GM13977 (cell line): ENCODE measurements at places on chromosomes 13 and 19.

GRCh38 chr13:91203430-91203829 lies 144.1 kb upstream of the MIR17HG start:
- DNase-seq: no peak

DNA sequence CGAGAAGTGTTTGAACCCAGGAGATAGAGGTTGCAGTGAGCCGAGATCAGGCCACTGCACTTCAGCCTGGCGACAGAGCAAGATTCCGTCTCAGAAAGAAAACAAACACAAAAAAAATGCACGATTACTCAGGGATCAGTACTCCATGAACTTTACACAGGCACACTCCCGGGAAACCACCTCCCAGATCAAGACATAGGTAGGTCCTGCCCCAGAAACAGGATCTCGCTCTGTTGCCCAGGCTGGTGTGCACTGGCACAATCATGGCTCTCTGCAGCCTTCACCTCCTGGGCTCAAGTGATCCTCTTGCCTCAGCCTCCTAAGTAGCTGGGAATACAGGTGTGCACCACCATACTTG lies 11.2 kb downstream of the VASP start:
- DNase-seq: no peak

DNA sequence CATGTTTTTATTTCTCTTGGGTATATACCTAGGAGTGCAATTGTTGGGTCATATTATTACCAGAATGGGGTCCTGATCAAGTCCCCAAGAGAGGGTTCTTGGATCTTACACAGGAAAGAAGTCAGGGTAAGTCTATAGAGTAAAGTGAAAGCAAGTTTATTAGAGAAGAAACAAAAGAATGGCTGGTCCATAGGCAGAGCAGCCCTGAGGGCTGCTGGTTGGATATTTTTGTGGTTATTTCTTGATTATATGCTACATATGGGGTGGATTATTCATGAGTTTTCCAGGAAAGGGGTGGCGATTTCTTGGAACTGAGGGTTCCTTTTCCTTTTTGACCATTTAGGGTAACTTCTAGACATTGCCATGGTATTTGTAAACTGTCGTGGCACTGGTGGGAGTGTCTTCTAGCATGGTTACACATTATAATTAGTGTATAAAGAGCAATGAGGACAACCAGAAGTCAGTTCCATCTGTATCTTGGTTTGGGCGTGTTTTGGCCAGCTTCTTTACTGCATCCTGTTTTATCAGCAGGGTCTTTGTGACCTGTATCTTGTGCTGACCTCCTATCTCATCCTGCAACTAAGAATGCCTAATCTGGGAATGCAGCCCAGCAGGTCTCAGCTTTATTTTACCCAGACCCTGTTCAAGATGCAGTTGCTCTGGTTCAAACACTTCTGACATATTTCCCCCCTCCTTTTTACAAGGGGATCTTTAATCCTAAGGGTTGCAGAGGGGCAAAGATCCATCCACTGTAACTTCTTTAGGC lies 41.1 kb downstream of the CEACAM1 start:
- DNase-seq: no peak

GRCh38 chr13:43846496-43847158 lies 32.9 kb downstream of the CCDC122 start:
- no peak for DNase-seq

DNA sequence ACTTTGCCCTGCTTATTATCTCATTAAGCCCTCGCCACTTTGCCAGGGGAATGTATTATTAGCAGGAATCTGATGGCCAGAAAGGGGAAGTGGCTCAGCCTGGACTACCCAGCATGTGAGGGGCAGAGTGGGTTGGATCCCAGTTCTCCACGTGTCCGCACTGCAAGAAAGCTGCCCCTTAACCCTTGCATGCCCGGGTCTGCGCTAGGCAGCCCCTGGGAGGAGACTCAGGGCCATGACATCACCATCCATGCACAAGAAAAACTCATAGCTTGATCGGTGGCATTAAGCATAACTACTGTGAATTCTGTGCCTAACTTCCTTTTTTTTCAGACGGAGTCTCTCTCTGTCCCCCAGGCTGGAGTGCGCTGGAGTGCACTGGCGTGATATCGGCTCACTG lies 8.9 kb downstream of the CACNG8 start:
- no peak for DNase-seq

GRCh38 chr13:94664889-94665288 lies 47.5 kb downstream of the SOX21 start:
- DNase-seq: no peak

DNA sequence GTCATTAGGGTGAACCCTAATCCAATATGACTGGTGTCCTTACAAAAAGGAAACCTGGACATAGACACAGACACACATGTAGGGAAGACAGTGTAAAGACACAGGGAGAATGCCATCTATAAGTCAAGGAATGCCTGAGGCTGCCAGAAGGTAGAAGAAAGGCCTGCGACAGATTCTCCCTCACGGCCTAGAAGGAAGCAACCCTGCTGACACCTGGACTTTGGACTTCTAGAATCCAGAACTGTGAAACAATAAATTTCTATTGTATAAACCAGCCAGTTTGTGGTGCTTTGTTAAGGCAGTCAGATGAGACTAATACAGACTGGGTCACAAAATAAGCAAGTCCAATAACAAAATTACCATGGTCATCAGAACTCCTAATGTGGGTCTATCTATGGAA lies 120.4 kb downstream of the ENOX1 start:
- no peak for DNase-seq

GRCh38 chr19:50478901-50479715 lies 2.5 kb upstream of the GARIN5A start:
- no peak for DNase-seq

GRCh38 chr13:112869202-112870050 lies 99.6 kb upstream of the MCF2L start:
- no peak for DNase-seq

GRCh38 chr13:38636073-38636472 lies 50.8 kb upstream of the FREM2 start:
- DNase-seq: no peak

- DNase-seq: no peak
Observed at GRCh38 chr13:21744149-21744548, 73.3 kb downstream of the FGF9 start.

- DNase-seq: no peak
Observed at GRCh38 chr19:9566729-9567128, 17.6 kb downstream of the ZNF121 start.

DNA sequence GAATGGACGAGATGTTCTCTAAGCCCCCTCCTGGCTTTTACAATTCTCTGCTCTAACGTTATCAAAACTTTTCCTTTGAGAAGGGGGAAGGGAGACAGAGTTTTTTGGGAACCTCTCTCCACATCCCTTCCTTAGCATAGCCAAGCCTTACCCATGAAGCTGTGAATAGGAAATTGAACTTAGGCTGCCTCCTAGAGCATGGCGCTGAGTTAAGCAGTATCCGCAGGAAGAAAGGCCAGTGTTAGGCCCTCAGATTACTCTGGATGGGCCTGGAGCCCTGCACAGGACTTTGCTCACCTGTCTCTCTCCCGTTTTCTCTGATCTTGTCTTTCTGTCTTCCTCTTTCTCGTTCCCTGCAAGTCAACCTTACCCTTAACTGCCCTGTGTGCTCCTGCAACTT lies 39.6 kb downstream of the CYP2B6 start:
- DNase-seq: no peak

- no peak for DNase-seq
Observed at GRCh38 chr13:37257706-37258105, 152.2 kb upstream of the CSNK1A1L start.

GRCh38 chr19:4636151-4636717 lies 3.1 kb upstream of the TNFAIP8L1 start:
- peak; percentile 85 for DNase-seq

DNA sequence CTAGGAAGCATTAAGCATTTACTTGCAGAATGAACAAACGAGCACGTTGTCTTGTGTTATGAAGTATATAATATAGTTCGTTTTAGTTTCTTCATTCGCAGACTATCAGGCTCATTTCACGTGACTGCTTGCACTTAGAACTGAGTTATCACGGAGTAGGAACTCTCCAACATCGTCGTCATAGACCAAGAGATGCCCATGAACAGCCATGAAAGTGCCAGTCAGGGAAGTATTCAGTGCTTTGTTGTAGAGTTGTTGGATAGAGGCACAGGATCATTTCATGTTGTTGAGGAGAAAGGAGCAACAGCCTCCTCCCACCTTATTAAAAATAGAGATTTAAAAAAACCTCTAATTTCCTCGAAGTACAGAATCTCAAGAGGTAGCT lies 977 bp upstream of the IL17D start:
- DNase-seq: peak; percentile 31

- no peak for DNase-seq
Observed at GRCh38 chr19:33714149-33714548, 82.5 kb upstream of the KCTD15 start.

DNA sequence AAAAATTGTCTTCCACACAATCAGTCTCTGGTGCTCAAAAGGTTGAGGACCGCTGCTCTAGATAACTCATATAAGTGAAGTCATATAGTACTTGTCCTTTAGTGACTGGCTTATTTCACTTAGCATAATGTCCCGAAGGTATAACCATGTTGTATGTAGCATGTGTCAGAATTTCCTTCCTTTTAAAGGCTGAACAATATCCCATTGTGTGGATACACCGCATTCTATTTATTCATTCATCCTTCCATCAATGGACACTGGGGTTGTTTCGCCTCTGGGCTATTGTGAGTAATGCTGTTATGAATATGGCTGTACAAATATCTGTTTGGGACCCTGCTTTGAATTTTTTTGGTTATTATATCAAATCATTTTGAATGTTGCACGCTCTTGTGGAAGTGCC lies 4.6 kb upstream of the LYPD5 start:
- DNase-seq: no peak

- DNase-seq: no peak
Observed at GRCh38 chr19:39937787-39938186, 3.4 kb upstream of the FCGBP start.

DNA sequence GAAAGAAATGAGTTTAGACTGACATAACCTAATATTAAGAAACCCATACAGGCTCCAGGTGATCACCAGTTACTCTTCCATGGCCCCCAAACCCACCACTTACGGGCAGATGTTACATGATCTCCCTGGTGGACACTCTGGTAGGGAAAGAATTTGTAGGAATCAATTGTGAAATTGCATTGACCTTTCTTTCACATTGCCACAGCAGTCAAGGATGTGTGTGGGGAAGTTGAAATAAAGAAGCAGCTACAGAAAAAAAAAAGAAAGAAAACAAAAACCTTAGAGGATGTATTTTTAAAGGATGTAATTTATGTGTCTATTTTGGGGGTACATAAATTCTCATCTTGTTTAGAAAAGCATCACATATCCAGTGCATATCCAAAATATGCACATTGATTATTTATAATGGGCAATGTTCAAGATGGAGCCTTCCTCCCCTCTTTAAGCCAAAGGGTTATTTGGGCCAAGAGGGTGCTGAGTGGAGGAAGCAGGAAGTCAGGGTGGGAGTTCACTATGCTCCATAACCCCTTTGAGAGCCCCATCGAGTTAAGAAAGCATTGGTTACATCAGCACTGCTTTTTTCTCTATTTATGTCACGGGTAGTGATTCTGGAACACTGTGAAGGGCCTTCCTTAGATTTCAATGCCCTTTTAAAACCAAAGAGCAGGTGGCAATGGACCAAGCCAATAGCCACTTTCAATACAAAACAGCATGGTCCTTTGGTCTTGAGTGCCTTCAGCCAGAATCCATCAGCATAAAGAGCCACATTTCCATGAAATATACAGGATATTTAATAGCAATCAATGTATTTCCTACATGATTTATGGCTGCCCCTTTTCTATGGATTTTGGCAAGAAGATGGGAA lies 169.6 kb downstream of the LACC1 start:
- DNase-seq: no peak

GRCh38 chr13:20967340-20967739 lies 64.8 kb upstream of the XPO4 start:
- DNase-seq: no peak

- peak; percentile 70 for DNase-seq
Observed at GRCh38 chr19:38213911-38214625, 10.0 kb downstream of the DPF1 start.

- DNase-seq: no peak
Observed at GRCh38 chr13:51726446-51727193, 77.3 kb downstream of the DHRS12 start.

DNA sequence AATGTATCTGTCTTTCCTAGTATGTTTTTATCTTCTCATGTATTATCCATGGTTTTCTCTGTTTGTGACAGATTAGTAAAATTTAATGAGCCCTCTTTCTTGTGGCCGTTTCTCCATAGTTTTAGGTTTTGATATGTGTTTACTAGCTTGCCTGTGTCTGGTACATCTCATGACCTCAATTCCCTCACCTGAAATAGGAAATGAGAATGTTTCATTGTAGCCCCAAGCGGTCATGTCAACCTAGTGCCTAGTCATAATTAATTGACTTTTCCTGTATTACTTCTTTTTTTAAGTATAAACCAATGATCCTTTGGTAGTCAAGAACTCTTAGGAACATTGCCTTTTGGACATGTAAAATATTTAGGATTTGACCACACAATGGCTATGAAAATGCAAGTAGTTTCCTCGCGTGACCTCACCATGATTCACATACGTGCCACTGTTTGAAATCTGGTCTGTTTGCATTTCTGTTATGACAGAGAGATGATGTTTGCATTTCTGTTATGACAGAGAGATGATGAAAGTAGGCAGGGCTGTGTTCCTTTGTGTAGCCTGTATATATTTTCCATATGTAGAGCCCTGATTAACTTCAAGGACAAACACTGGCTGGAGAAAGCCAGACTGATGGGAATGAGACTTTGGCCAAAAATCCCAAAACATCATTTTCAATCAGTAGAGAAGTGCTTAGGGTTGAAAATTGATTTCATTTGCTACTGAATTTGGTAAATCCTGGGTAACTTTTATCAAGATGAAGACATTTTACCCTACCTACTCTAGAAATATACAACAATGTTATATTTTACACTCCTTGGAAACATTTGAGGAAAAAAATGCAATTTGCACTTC lies 104.8 kb downstream of the TNFRSF19 start:
- DNase-seq: no peak

DNA sequence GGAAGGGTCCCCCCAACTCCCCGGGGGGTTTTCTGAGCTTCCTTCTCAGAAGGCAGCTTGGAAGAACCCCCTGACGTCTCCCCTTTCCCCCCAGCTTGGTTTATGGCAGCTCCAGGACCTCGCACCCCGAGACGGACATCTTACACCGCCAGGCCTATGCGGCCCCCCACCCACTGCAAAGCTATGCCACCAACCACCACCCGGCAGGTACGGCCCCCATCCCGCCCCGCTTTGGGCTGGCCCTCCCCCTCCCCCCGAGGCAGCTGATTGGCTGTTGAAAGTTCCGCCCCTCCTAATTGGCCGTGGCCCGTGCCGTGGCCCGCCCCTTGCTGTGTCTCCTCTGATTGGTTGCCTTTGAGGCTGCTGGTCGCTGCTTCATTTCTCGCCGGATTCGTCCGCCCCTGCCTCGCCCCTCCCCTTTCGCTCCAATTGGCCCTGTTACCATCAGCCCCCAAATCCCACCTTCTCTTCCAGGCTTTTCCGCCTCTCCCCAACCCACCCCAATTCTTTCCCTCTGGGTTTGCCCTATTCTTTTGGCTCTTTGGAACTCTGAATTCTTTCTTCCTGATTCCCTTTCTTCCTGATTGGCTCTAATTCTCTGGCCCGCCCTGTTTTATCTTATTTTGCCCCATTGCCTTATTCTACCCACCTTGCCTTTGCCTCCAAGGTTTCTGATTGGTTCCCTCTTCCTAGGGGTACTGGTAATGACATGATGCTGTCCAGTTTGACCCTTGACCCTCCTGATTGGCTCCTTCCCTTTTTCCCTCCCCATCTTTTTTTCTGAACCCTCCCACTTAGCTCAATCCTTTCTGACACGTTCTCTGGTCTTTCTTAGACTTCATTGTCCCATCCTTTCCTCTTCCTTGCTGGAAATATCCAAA lies 2.5 kb downstream of the PRR12 start:
- peak; percentile 100 for DNase-seq

GRCh38 chr13:26983543-26984320 lies 187.9 kb downstream of the USP12 start:
- DNase-seq: no peak

- no peak for DNase-seq
Observed at GRCh38 chr19:51811344-51811743, 16.4 kb downstream of the FPR3 start.
